ENCODE measurements at places on chromosomes 11 and 22.

- no peak for DNase-seq
Observed at GRCh38 chr11:27600656-27601055, 94.1 kb upstream of the LIN7C start.

GRCh38 chr11:70036971-70037882, 40.9 kb upstream of the ANO1 start:
- DNase-seq = no peak

GRCh38 chr22:46664301-46664855, 44.2 kb downstream of the GRAMD4 start:
- no peak for DNase-seq

DNA sequence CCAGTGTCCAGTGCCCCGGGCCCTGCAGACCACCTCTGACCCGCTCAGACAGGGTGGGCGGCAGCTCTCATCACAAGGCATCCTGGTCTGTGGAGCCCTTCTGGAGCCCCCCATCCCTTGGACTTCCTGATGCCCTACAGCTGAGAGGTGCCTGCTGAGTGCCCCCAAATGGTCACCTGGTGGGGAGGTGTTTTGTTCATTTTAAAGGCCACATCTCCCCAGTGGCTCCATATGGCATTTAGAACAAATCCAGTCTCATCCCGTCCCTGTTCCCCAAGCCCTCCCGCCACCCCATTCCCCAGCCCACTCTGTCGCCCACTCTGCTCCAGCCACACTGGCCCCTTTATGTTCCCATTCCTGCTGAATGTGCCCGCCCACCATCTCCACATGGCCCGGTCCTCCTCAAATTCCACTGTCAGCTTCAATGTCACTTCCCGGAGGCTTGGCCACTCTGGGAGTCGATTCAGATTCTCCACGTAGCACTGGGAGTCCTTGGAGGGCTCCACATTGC, 32.8 kb downstream of the OSBPL5 start:
- DNase-seq = no peak

GRCh38 chr11:131190446-131190845, 180.0 kb upstream of the NTM start:
- no peak for DNase-seq

DNA sequence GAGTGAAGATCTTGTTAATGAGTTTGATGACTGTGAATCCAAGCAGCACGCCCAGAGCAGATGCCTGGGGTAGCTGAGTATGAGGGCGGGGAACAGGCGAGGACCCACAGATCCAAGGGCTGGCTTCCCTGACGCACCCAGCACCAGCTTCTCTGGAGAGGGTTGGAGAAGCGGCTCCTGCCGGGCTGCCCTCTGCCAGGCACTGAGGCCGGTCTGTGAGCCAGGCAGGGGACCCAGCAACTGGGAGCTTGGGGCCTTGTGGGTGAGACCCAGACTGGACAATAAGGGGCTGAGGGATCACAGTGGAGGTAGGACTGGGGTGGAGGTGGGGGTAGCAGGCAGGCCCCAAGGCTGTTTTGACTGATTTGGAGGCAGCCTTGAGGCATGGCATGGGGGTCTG, 8.6 kb upstream of the SYT12 start:
- no peak for DNase-seq

DNA sequence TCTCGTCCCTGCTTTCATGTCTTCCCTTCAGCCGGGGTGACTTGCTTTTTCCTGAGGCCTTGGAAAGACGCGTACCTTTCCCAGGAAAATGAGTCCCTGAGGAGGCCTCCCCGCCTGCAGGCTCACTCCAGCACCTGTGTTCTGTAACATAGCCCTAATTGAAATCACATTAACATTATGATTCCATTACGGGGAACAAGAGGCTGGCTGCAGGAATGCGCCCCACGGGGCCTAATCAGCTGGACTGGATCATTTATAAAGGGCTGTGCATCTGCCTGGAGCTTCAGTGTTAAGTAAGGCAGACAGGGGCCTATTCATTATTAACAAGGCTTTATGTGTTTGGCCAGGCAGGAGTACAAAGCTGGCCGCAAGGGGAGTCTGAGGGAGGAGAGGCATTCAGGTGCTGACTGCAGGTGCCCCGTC, 41.9 kb upstream of the TSPAN18 start:
- DNase-seq = no peak

- no peak for DNase-seq
Observed at GRCh38 chr11:107203656-107204055, 185.4 kb upstream of the GUCY1A2 start.

DNA sequence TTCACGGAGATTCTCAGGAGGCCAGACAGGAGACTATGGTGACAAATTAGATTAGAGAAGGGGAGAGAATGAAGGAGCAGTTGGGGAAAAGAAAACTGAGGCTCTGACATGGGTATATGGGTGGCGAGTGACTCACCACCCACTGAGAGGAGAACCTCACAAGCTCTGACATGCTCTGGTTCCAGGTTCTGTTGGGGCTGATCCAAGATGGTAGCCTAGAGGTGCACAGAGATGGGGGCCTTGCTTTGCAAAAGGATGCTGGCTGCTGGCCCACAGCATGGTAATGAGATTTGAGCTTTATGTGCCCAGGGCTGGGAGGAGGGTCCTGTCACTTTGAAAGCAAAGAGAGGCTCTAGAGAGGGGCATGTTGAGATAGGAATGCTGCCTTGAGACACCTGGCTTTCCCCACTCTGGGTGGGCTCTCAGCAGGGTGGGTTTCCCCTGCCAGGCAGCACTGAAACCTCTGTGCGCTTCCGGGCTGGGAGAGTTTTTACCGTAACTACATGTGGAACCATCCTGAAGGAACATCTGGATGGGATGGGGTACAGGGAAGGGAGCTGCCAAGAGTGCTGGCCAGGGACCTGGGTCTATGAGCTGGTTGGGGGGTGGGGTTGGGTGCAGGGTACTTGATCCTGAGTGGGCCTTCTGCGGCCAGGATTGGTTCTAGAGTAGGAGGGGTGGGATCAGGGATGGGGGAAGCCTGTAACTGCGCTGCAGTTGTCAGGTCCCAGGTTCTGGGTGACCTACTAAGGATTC, 1.2 kb upstream of the GRK2 start:
- DNase-seq = no peak

DNA sequence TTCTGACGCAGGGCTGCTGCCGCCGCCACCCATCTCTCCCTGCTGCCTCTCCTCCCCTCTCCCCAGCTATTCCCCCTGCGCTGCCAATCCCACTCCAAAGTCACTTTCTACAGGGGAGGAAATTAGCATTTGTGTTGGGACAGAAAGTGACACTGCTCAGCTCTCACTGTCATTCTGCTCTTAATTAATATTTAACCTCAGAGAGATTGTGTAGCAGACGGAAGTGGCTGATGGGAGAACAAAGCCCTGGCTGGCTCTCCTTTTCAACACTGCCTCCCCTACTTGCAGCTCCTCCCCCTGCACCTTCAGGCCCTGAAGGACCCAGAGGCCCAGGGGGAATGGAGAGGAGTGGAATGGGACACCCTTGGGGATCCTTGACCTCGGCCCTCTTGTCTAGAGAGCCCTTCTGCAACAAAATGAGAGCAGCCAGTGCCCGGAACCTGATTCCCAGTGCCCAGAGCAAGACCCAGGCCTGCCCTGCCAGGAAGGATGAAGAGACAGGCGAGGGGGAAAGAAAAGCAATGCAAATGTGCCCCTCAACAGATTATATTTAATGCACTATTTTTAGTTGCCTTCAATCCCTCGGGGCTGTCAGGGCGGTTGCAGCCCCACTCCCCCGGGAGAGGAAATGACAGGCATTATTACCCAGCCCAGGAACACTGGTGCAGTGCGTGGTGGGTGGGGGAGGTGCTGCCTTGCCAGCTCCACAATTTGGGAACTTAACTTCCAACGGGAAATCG, 14.6 kb upstream of the NRGN start:
- DNase-seq = no peak

DNA sequence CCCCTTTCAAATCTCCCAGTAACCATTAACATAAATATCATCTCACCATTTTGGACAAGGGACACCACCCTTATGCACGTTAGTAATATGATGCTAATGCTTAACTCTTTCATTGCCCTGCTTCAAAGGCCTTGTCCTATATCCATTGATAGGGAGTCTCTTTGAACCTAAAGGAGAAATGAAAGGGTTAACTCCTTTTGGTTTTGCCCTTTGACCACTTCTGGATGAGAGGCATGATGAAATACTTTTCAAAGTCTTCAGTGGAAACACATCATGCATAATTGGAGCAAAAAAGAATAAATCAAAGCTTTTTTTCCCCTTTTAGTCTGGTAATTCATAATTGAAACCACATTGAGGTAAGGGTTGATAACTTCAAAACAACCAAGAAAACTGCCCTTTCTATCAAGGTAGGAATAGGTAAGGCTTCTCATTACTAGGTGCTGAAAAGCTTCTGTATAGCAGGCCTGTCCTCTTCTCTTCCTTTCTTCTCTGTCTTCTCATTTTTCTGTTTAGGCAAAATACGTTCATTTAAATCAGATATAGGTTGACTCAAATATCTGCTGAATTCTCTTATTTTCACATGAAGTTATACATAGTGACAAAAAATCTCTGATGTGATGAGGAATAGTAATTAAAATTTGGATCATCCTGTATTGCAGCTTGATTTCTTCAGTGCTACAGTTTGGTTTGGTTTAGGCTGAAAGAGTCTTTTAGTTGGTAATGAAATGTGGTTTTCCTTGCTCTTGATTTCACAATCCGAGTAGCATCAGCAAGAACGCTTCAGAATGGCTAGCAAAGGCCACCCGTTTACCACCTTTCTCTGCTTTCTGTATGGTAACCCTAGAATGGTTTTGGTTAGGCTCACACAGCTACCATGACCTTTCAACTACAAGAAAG, 94.8 kb downstream of the EXT2 start:
- peak; percentile 27 for DNase-seq

DNA sequence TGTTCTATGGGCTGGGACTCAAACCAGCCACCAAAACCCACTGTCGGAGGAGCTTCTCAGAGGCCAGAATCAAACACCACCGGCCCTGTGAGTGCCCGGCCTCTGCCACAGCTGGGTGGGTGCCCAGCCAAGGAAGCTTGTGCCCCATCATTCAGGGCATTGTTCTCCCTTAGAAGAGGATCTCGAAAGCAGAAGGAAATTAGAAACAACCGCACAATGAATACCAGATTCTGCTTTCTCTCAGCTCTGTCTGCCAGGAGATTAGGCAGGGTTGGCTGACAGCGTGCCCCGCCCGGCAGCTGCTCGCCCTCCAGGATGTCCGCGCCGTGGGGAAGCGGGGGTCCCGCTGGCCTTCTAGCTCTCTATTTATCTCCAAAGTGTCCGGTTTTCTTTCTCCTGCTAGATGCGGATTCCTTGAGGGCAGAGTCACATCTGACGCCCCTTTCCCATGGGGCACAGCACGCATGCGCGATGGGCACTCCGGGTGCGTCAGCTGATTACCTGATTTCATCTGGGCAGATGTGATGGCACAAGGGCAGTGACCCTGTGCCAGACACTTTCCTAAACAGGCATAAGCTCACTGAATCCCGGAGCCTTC, 25.5 kb downstream of the SCGB1A1 start:
- no peak for DNase-seq

DNA sequence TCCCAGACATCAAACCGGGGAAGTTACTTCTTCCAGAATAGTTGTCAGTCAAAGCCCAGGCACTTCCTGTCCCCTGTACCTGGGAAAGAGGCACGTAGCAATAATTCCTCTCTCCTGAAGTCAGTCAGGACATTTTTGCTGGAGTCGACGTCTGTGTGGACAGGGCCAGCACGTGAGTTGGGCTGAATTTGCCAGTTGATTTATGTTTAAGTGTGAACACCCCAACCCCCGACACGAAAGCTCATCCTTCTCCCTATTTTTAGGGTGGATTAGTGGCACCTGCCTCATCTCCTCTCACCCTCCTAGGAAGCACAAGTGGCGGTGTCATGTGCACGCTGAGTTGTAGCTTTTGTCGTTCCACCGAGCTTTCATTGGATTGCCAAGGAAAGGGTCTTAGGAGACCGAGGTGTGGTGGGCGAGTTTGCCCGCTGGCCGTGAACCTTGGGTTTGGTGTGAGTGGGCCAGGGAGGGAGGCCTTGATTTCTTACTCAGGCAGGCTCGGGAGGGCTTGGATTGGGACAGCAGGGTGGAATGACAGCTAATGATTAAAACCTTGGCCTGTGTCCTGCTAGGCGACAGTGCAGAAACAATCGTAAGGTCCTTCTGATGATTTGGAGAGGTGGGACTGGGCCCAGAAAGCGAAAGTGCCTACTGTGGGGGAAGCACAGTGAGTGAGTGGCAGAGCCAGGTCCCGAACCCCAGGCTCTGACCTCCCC, 87.0 kb upstream of the CRYBB3 start:
- no peak for DNase-seq

- DNase-seq = no peak
Observed at GRCh38 chr11:67178421-67178820, 59.4 kb downstream of the KDM2A start.

- no peak for DNase-seq
Observed at GRCh38 chr11:125662689-125663088, 18.0 kb downstream of the ACRV1 start.

DNA sequence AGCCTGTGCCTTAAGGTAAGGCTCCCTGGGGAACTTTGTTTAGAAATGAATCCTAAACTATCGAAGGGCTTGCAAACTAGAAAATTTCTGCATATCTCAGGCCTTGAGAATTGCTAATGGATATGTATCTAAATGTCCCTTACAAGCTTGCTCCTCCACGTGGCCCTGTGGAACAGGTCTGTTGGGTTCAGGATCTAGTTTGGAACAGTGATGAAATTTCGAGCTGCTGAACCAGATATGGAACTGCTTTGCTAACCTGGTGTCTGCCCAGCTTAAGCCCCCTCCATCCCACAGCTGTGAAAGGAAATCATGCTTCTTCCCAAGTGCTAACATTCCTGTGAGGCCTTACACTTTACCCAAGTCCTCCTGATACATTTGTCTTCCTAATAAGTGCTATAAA, 11.6 kb downstream of the SREBF2 start:
- DNase-seq = no peak

GRCh38 chr22:19974268-19974861, 32.7 kb upstream of the TXNRD2 start:
- no peak for DNase-seq

GRCh38 chr11:34425360-34425759, 13.4 kb upstream of the CAT start:
- DNase-seq = no peak

DNA sequence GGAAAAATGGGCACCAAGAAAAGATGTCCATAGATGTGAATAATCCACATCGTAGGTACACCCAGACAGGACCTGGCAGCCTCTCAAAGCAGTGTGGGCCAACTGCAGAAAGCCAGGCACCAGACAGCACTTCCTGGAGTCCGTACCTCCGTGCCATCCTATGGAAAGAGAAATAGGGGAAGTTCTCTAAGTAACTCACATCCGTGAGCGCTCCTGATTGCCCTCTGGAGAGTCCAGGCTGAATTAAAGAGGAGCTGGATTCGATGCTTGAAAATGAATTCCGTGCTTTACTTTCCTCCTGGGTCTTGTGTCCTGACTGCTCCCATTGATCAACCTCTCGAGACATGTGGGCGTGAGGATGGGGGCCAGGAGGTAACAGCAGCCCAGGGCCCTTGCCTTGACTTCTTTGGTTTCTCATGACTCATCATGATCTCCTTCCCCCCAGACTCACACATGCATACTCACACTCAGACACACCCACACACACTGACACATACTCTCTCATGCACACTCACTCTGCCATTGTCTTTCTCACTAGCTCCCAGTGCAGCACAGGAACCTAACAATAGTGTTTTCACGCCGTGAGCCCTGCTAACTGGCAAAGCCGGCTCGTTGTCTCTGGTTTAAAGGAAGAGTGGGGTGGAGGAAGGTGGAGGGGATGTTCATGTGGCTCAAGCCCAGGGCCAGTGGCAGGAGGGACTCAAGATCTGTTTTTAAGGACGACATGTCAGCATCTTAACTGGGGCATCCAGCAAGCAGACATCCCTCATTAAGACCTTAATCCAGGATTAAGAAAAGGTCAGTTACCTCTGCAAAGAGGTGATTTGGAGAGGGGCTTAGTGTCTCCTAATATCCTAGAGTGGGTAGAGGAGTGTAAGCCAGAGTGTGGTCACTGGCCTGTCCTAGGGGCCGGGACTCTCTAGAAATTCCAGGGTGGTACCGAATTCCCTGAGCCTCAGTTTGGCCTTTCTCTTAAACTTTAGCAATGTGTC, 104.2 kb downstream of the SCN3B start:
- no peak for DNase-seq
